ENCODE measurements at places on chromosomes 2 and 18.

DNA sequence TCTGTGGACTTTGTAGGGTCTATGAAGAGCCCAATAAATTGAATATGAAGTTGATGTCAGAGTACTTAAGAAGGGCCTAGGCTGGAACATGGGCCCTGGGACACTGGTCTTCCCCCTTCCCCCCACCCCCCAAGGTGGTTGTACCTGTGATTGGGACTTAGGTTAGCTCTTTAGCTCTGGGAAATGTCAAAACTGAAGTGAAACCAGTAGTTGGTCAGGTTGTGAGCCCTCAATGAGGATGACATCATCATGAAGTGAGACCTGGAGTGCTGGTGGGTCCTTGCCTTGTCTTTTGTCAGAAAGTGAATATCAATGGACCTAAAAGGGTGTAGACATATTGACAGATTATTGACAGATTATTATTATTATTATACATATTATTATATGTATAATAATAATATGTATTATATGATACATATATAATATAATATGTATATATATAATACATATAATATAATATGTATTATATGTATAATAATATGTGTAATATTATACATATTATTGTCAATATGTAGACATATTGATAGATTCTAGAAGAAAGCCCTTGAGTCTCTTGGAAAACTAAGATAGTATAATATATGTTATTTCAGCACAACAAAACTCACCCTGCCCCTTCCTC is 5.4 kb downstream of the MARS2 start:
- no peak for DNase-seq

- DNase-seq, result no peak
Measured at GRCh38 chr2:130790804-130791616, 35.7 kb downstream of the AMER3 start.

- DNase-seq, result no peak
Measured at GRCh38 chr2:74861531-74861930, 27.6 kb downstream of the HK2 start.

DNA sequence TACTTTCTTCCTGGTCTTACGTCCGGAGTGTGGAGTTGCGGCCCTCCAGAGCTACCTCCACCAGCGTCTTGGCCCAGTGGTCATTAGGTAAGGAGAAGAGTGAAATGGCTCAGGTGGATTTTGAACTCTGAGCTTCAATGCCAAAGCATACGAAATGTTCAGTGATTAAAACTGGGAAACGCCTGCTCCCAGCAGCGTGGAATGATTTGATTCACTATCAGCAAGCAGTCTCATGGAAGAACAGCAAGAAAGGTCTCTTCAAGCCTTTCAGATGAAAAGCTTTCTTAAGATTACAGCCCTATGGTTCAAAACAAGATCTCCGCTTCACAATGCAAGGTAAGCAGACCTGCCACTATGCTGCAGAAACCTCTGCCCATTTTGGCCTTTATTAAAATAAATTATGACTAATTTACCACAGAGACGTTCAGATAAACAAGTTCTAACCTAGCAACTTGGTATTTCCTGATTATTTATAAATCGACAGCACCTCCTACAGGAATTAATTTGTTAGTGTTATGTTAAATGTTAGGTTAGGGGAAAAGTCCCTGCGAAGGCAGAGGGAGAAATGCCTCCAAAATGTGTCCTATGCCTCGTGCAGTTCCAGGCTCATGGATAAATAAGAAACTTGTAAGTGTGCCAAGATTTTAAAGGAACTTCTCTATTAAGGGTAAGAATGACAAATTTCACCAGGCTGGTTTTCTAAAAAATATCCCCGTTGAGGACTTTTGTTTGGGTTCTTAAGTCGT is 10.1 kb downstream of the SP9 start:
- DNase-seq, result no peak

- no peak for DNase-seq
Measured at GRCh38 chr2:217383620-217384019, 523.8 kb upstream of the TNP1 start.

DNA sequence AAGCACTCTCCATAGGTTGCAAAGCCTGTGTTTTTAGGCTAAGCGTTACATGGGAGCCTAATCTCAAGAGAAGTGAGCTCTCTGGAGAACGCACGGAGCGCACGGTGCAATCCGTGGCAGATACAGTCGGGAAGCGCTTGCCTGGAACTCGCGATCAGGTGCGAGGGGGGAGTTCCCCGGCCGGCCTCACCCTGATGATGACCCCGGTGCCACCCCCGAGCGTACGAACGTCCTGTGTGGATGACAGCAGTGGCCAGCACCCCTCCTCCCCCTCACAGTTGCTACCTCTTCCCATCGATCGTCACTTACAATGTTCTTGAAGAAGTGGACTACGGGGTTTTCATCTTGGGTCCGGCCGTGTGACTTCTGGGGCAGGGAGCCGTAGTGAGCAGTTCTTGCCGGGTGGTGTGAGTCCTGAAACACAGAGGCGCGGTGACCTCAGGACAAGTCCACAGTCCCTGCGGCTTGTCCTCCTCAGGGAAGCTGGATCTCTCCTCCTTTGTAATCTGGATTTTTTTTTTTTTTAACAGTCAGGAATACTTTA is 142.9 kb downstream of the MBP start:
- DNase-seq, result no peak
